Endodermal cell (in vitro differentiated cells): ENCODE measurements at places on chromosomes 6 and 20. TPM values are rescaled to one million over a fixed set of nuclear protein-coding genes. Genes with fewer than 3 reads are reported as not detected.

NEU1 gene
- 42.4 to 52.3 TPM (median 47.9 TPM) in 3 replicates for total RNA-seq

GRCh38 chr6:32114796-32115195 is 5.7 kb upstream of the TNXB start:
- DNase-seq, result no peak
- no peak overlapping the region for H3K4me3 ChIP-seq
- H3K27me3 ChIP-seq, result no peaks in the 10 kb centered on the region
- peaks cover 42% of the 10 kb centered on the region for H3K36me3 ChIP-seq
- H3K4me1 ChIP-seq, result peaks cover 4% of the 10 kb centered on the region

DNA sequence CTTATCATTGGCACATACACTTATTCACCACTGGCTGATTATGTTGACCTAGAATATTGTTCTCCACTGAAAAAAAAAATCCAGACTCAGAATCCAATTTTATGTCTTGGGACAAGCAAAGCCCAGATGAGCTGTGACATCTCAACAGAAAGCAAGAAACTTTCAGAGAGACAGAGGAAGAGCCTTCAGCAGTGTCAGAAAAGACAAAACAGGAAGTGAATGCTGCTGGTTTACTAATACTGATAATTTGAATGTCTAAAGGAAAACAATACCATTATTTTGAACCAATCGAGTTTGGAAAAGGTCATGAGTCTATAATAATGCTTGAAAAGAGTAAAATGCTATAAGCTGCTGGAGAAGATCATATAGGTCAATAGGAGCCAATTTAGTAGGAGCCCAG is 179.8 kb upstream of the RIMS1 start:
- H3K27me3 ChIP-seq, result no peaks in the 10 kb centered on the region
- H3K36me3 ChIP-seq, result no peaks in the 10 kb centered on the region
- H3K4me3 ChIP-seq, result no peak overlapping the region

WFDC10B gene
- total RNA-seq, result not detected in 3 replicates

PI16 gene
- total RNA-seq, result not detected in 3 replicates

PNPLA1 gene
- not detected in 3 replicates for total RNA-seq
